ENCODE measurements at places on chromosomes 4 and X. TPM values are rescaled to one million over a fixed set of nuclear protein-coding genes. Genes with fewer than 3 reads are reported as not detected.

The CHRDL1 gene
- total RNA-seq, result not detected

The GPC3 gene
- total RNA-seq, result not detected

The GRIA2 gene
- not detected for total RNA-seq

The ERCC6L gene
- total RNA-seq, result 1.1 TPM

The CRMP1 gene
- under 0.01 TPM for total RNA-seq

The FAM9C gene
- total RNA-seq, result not detected

The SMIM10 gene
- not detected for total RNA-seq

The TMEM150C gene
- total RNA-seq, result 1.5 TPM

The ADAMTS3 gene
- total RNA-seq, result 2.5 TPM

The F8A2 gene
- total RNA-seq, result 0.67 TPM

The TCEAL2 gene
- not detected for total RNA-seq

The TIGD4 gene
- 0.50 TPM for total RNA-seq

The EXOC1L gene
- not detected for total RNA-seq

The GATA1 gene
- not detected for total RNA-seq

The SUPT20HL1 gene
- total RNA-seq, result not detected

The ZRSR2 gene
- total RNA-seq, result 2.5 TPM

The IL13RA2 gene
- total RNA-seq, result 0.17 TPM

The SLBP gene
- 38.0 TPM for total RNA-seq

The DOK7 gene
- 19.3 TPM for total RNA-seq

The CPE gene
- total RNA-seq, result 19.8 TPM

The CNGA1 gene
- 0.17 TPM for total RNA-seq

The TMPRSS11A gene
- total RNA-seq, result not detected

The AADAT gene
- 8.3 TPM for total RNA-seq
